ENCODE measurements at places on chromosomes 5 and 9.

DNA sequence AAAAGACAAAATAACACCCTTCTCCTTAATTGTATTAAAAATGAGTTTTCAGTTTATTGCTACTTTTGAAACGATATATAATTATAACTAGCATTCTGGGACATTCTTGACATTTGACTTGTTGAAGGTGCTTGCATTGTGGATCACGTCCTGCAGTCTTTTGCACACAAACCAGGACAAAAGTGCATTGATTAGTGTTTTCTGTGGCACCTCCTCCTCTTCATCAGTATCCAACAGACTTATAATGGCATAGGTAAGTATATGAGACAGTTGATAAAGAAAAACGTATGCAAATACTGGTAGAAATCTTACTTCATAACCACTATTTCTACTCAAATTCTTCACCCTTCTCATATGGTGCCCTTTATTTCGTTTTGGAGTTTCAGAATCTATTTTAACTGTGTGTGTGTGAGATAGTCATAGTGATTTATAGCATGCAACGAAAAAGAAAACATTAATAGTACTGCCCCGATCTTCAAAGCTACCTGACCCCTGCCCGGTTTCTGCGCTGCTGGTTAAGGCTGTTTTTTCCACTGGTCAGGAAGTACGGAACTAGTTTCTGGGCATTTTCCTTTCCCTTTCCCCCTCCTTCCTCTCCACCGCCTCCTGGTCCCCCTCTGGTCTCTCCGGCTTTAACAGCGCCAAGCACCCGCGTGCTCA is 639 bp upstream of the RASA1 start:
- DNase-seq: no peak

DNA sequence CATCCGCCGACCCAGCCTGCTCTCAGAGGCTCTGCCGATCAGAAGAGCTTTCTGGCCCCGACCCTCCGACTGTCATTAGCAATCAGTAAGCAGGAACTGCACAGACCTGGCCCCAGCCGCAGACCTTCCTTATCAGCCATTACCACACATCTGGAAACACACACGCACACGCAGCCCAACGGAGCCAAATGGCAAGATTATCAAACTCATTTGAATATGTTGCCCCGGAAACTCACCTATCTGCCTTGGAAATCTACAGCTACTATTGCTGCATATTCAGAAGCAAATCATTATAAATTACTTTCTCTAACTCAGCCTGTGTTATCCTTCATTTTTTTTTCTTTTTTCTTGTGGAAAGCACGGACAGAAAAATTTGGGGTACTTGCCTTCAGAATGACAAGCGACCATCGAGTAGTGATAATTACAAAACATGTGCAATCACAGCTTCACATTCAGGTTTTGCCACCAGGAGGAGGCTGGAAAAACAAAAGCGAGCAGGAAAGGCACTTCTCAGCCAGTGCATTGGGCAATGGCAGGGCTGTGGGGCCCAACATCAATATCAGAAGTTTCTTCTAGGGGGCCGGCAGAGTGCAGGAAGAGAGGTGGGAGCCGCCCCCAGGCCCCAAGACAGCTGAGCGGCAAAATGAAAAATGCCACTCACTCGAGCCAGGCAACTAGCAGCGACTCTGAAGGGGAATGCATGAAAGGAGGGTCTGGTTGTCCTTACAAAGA is 122.3 kb downstream of the VAV2 start:
- DNase-seq: no peak

GRCh38 chr5:174191850-174192655 is 146.5 kb downstream of the NSG2 start:
- no peak for DNase-seq

GRCh38 chr9:79577969-79578723 is 6.4 kb downstream of the TLE4 start:
- no peak for DNase-seq

GRCh38 chr5:113692891-113693457 is 179.5 kb downstream of the YTHDC2 start:
- DNase-seq: no peak

DNA sequence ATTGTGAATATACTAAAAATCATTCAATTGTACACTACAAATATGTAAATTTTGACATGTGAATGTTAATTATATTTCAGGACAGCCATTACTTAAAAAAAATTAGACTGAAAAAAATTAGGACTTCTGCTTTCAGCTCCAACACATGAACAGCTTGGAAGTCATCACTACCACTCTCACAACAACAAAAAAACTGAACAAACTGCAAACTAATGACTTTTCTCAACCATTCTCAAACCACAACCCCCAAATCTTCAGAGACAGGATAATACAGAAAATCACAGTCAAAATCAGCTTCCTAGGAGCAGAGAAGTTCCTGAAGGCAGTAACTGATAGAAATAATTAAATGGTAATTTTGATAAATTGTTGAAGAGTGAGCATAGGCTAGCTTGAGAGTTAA is 686.4 kb downstream of the TLE1 start:
- DNase-seq: no peak

DNA sequence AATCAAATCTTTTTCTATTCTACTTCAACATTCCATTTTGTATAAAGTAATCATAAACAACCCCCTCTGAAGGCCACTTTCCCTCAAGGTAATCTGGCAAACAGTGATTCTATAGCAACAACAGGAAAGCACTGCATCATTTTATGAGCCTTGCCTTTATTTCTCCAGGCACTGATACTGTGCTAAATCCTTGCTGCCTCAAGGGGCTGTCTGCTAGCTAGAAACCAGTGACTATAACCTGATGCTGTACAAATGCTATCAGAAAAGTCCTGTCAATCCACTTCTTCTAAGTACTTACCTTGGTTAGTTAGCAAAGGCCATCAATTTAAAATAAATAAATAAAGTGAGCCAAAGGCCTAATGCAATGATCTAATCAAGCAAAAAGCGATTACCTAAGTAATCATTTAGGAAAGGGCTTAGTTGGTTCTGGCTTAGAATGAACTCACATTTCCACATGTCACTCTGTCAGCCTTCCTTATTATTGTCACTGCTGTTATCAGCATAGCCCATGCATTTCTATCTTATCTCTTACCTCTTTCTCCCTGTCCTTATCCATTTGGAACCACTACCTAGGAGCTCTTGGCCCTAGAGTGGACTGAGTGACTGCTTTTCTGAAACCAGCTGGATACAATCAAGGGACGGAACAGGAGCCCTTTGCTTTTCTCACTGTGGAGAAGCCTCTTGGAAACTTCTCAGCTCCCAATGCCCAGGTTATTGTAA is 246.1 kb upstream of the MEF2C start:
- no peak for DNase-seq

- no peak for DNase-seq
Measured at GRCh38 chr9:34405719-34406118, 29.0 kb upstream of the MYORG start.

DNA sequence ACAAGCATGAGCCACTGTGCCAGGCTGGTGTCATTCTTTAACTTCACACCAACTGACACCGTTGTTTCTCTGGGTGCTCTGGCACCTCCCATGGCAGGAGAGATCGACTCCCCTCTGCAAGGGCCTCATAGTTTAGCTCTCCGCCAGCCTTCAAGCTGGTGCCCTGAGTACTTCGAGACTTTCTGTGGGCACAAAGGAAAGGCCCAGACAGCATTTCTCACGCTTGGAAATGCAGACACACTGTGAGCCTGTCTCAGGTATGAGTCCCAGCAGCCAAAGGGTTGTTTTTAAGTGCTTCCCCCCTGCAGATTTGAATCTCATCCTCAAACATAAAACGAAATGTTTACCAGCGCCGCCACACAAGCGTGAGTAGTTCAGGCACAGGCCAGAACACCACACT is 11.1 kb upstream of the TCF7 start:
- no peak for DNase-seq

- DNase-seq: no peak
Measured at GRCh38 chr5:100800562-100800961, 102.5 kb downstream of the ST8SIA4 start.

GRCh38 chr5:114948986-114949621 is 220.6 kb downstream of the TRIM36 start:
- peak; percentile 4 for DNase-seq
